ENCODE measurements at places on chromosomes 6 and 20. TPM values are rescaled to one million over a fixed set of nuclear protein-coding genes. Genes with fewer than 3 reads are reported as not detected.
A peak's percentile ranks its signal among the peaks of the same experiment; 100 is the strongest.

The RFX6 gene
- total RNA-seq, result 0.48 TPM

The RAET1E gene
- total RNA-seq, result not detected

- DNase-seq, result peak; percentile 38
Measured at GRCh38 chr6:166950443-166950821, 5.9 kb downstream of the RNASET2 start.

The HLA-DRB5 gene
- total RNA-seq, result not detected

- DNase-seq, result no peak
Measured at GRCh38 chr6:118784641-118785164, 109.2 kb upstream of the ASF1A start.

DNA sequence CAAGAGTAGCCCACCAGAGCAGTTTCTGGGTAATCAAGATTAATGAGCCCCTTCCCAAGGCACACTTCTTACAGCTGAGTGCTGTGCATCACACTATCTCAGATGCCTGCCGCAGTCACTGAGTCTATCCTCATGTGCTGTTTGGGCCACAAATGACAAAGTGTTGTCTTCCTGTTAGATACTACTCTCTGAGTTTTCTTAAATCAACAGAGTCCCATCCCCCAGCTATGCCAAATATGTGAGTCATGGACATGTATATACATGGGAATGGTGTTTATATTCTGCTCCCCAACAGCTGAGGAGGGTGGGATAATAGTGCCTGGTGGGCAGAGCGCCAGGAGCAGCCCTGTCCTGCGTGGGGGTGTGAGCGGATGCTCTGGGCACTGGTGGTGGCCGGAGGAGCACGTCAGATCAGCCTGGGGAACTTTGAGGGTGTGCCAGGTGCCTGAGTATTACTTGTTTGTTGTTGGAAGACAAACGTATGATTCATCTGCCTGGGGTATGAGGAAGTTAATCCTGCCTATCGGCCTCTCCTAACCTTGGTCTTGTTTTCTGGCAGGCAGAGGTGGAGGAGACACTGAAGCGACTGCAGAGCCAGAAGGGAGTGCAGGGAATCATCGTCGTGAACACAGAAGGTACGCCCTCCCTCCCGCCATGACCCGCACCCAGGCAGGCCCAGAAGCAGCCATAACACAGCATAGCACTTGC is 9.6 kb downstream of the DYNLRB1 start:
- peak; percentile 90 for DNase-seq

The SMOC2 gene
- total RNA-seq, result 10.2 TPM

DNA sequence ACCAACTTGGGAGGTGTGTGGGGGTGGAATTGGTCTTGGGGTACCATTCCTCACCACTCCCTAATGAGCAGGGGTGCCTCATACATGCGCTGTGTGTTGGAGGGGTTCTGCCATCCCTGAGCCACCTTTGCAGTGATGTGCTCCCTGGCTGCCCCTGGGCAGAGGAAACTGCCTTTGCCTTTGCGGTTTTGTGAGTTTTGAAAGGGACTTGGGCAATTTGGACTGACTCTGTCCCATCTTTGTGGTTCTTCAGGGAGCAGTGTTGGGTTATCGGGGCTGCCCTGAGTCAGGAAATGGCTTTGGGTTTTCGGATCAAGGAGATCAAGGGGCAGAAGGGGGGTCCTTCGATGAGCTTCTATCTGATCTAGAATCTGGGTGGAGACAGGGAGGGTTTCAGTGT is 3.9 kb upstream of the PHACTR3 start:
- DNase-seq, result no peak

DNA sequence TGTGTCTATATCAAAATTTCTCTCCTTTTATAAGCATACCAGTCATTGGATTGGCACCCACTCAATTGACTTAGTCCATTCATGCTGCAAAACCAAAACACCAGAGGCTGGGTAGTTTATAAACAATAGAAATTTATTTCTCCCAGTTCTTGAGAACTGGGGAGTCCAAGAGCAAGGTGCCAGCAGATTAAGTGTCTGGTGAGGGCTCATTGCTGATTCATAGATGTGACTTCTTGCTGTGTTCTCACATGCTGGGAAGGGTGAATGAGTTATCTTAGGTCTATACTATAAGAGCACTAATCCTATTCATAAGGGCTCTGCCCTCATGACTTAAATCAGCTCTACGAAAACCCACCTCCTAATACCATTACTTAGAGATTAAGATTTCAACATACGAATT is 501.4 kb downstream of the EPM2A start:
- no peak for DNase-seq

DNA sequence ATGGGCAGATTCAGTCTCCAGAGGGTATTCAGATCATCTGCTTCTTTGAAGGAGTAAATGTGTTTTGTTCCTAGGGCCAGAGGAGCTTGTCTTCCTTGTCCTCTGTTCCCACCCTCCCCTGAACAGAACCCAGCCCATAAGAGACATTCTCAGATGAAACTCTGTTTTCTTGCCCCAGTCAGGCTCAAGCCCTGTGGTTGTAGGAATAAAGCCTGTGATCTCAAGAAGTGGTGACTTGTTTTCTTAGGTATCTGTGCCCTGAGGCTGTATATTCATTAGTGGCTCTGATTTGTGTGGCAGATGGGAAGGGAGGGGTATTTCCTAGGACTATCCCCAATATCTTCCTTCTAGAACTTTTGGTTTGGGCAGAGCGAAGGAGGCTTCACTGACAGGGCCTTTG is 27.9 kb downstream of the GSS start:
- DNase-seq, result no peak

DNA sequence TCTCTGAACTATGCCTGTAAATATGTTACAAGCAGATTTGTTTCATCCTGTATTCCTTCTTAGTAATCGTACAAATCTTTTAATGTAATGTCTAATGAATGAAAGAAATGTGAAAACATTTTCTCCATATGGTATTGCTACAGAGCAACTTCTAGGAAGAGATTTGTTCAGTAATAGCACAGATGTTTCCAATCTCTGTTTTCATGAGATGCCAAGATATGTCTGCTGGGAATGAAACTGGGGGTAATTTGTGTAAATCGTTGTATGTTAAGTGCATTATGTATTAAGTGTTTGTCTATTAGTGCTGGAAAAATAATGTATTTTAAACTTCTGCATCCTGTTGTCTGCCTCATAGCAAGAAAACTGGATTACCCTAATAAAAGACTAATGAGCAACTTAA is 722.2 kb upstream of the EYS start:
- DNase-seq, result no peak

- DNase-seq, result no peak
Measured at GRCh38 chr20:38723848-38724625, at the start of gene SLC32A1. Gene SLC32A1, plus strand, starts transcription at chr20:38724486. Its CDS starts 239 bp downstream, at chr20:38724725.

DNA sequence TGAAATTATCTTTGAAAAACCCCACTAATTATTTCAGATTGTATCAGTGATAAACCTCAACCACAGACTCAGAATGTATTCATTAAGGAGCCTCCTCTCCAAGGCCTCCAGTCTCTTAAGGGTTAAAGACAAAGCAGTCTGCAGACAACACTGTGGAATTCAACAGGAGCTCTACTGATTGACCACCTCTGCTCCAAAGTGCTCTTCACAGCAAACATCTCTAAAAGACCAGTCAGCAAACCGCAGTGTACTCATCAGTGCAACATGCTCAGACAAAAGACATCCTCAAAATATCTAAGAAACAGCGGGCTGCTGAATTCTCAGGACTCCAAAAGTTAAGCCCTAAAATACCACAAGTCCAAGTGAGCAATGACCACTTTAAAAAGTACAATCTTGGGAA is 42.0 kb downstream of the UQCC1 start:
- no peak for DNase-seq

DNA sequence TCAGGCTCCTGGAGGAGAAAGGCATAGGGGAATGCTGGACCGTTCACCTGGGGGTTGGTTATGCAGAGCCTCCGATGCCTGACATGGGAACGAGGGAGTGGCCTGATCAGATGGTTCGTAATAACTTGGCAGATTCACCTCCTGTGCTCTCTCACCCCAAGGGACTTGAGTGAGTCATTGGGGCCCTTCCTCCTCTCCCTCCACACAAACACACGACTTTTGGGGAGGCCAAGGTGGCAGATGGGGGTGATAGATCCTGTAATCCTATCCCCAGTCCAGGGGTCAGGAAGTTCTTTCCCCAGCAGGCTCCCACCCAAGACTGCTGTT is 45.6 kb upstream of the ARFGEF2 start:
- DNase-seq, result no peak
